Anterior cingulate cortex (tissue), 58 donors: ENCODE measurements at places on chromosomes 3 and 15.

DNA sequence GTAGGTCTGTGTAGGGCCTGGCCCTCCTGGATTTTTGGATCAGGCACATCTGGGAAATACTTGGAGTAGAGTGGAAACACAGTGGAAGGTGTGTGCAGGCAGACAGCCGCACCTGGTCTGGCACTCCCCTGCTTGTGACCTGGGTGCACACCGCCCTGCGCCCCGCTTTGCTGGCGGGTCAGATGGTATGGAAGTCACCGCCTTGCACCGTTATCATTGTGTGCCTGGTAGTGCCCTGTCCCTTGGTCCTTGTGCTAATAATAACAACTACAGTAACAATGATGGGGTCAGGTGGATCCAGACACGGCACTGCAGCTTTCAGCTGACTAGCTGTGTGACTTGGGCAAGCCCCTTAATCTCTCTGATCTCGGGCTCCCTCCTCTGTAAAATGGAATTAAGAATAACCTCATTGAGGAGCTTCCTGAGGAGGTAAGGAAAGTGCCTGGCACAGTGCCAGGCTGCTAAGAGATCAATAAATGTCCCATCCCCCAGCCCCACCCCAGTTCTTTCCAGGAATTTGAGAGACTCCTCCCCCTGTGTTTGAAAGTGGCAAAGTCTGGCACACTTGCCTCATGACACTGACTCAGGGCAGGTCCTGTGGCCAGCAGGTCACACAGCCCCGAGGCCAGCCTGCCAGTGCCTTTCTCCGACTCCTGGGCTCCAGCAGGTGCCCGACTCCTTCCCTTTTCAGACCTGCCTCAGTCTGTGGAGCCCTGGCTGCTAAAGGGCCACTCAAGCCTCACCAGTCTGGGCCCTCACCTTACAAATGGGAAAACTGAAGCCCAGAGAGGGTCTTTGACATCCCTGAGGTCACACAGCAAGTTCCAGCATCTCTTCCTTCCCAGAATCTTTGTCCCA is 9.8 kb downstream of the ISG20 start:
- DNase-seq: no peak

- no peak for DNase-seq
These were observed 121.4 kb upstream of the PHLDB2 start for GRCh38 chr3:111737706-111738086.

GRCh38 chr3:194604837-194605236 is 28.4 kb downstream of the TMEM44 start:
- DNase-seq: no peak

- no peak for DNase-seq
These were observed 1570.1 kb downstream of the SI start for GRCh38 chr3:163508206-163508605.

DNA sequence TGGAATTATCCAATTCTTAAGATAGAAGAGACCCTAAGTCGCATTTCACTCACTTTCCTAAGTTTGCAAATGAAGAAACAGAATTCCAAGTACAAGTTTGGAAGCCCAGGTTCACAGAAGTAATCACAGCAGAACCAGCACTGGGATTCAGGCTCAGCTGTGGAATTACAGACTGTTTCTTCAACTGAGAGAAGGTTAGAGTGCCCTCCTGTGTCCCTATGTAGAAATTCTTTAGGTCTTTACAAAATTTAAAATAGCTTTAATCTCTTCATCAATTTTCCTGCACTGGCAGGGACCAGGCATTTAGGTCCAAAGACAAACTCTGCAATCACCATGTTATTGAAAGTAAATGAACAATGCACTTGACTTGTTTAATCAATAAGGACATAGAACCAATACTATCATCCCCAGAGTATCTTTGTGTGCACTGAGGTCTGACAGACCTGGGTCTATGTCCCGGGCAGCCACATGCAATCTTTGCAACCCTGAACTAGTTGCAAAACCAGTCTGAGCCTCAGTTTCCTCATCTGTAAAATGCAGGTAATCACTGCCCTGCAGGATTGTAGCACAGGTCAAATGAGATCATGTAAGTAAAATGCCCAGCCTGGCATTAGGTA is 96.3 kb upstream of the ZBED2 start:
- no peak for DNase-seq

DNA sequence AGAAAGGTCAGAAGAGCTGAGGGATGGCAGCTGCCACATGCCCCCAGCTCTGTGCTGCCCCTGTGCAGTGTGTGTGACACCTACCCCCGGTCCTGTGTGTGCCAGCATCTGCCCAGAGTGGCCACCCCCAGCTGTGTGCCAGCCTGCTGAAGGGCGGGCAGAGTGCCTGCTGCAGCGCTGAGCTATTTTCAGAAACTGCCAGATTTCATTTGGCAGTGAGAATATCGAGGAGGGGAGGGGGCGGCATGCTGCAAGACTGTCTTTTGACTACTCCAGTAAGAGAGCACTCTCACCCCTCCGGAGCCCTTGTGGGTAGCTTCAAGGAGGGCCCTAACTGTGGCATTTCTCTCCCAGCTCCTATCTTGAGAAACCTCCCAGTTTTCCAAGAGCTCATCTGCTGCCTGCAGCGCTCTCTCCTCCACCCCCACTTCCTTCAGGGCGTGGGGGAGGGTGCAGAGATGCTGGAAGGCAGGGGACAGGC is 25.2 kb upstream of the DOCK3 start:
- peak; percentile 66 for DNase-seq

- no peak for DNase-seq
These were observed 48.5 kb upstream of the SKIL start for GRCh38 chr3:170309046-170309445.

DNA sequence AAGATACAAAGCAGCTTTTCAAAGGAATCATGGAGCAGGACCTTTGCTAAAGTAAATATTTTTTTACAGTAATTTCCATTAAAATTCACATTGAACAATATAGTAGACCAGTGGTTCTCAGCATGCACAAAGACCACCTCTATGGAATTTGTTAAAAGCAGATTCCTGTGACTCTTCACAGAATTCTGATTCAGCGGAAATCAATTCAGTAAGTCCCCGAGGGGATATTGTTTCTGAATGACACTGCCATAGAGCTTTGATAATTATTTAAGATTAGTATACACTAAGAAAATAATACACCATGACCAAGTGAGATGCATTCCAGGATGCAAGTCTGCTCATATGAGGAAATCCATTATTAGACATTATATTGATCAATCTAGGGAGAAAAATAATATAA is 161.9 kb upstream of the TNIK start:
- DNase-seq: no peak

DNA sequence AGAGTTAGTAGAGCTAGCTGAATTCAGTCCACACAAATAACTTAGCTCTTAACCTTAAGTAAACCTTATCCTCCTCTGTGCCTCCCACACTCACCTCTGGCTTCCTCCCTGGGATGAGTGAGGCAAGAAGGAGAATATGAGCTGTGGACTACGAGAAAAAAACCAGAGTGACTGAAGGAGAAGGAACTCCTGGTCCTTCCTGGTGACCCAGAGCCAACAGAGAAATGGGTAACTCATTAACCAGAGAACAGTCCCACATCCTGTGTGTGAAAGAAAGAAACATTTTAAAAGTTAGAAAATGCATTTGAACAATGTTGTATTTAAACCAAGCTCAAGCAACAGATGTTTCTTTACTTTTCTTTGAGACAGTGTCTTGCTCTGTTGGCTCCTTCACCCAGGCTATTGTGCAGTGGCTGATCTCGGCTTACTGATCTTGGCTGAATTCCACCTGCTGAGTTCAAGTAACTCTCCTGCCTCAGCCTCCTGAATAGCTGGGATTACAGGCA is 27.5 kb upstream of the FAM81A start:
- DNase-seq: no peak

GRCh38 chr3:69236812-69237707 is 114.7 kb upstream of the LMOD3 start:
- DNase-seq: no peak

DNA sequence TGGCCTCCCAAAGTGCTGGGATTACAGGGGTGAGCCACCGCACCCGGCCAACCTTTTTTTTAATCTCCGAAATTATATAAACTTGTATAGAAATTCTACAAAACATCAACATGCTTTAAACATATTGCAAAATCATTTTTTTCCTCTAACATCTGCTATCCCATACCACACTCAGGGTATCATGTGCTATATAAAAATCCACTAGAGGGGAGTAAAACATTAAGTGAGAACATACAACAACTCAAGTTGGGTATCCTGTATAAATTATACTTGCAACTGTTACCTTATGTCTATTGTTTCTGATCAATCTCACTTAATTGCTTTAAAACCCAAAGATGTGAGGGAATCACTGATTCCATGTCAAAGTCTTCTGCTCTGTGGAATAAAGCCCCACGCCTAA is 71.9 kb upstream of the FBN1 start:
- DNase-seq: no peak

DNA sequence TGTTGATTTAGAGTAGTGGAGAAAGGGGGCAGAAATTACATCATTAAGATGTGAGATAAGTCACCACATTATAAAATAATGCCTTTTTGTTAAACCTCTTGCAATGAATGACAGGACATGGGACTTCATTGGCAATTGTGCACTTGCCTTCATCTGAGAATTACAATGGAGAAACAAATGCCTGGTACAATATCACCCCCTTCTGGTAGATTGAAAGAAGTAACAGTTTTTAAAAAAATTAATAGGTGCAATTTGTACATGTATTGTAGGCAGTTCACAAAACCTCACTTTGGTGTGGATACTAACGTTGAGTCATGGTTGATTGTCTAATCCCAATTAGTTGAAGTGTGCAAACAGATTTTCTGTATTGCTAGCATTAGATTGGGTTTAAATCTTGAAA is 4.6 kb upstream of the P2RY14 start:
- no peak for DNase-seq

DNA sequence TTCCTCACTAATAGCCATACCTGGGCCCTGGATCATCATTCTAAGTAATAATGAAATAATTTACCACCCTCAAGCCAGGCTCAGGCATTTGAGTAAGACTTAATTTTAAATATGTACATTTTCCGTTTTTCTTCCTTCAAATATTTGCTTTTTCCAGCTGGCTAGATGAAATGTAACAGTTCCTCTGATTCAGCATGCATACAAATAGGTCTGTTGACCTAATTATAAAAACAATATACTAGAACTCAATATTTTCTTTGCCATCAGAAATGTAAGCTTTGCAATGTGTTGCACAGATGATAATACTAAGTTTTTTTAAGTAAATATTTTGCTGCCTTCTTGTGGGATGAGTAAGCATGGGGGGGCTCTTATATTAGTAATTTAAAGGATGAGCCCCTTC is 91.6 kb downstream of the FEZF2 start:
- no peak for DNase-seq

- no peak for DNase-seq
These were observed 1109.2 kb upstream of the ALCAM start for GRCh38 chr3:104257486-104257885.

- no peak for DNase-seq
These were observed 61.1 kb downstream of the USP50 start for GRCh38 chr15:50485389-50485788.

DNA sequence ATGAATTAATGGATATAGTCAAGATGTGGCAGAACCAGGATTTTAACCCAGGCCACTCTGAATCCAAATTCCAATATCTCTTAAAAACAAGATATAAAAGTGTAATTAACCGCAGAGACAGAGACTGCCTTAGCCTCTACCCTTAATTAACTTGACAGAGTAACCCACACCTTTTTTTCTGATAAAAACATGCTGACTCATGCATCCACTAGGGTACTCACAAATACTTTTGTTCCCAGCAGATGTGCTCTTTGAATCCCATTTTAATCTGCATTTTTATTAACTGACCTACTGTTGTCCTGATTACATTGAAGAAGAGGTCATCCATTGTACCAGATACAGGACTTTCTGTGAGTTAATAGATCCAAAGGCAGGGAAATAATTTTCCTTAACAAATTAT is 278.3 kb downstream of the CHL1 start:
- DNase-seq: no peak

DNA sequence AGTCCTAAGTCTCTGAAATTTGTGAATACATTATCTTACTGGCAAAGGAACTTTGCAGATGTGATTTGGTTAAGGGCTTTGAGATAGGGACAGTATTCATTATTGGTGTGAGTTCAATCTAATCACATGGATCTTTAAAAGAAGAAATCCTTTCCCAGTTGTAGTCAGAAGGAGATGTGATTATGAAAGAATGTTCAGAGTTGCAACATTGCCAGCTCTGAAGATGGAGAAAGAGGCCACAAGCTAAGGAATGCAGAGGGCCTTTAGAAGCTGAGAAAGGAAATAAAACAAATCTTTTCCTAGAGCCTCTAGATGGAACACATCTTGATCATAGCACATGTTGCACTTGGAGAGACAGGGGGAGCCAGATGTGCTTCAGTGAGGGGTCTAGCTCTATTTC is 27.7 kb upstream of the SIAH2 start:
- DNase-seq: no peak

- no peak for DNase-seq
These were observed 126.0 kb upstream of the PRR20G start for GRCh38 chr3:127413871-127414270.

- peak; percentile 45 for DNase-seq
These were observed at the start of gene USP19 for GRCh38 chr3:49120438-49121131. TSS of gene USP19 (minus strand) at chr3:49120823. CDS start at chr3:49119145, 1,678 bp downstream.
